ENCODE measurements at places on chromosomes 7 and 10.
A peak's percentile ranks its signal among the peaks of the same experiment; 100 is the strongest.

DNA sequence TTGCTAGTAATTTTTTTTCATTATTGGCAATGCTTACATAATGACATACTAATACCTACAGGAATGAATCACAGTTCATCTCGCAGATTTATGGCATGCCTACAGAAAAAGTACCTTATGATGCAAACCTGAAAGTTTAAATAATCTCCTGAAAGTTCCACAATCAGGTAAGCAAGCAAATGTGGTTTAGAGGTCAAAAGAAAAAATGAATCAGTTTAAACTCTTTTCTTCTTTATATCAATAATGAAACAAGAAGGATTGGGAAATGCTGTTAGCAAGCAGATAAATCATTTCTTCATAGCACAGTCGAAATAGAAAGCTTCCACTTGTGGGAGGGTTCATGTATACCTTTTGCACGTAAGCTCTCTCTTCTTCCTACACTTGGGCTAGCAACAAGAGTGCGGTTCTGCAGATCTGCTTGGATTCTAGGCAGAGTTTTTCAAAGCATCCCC is 53.7 kb upstream of the MTPN start:
- no peak for DNase-seq

DNA sequence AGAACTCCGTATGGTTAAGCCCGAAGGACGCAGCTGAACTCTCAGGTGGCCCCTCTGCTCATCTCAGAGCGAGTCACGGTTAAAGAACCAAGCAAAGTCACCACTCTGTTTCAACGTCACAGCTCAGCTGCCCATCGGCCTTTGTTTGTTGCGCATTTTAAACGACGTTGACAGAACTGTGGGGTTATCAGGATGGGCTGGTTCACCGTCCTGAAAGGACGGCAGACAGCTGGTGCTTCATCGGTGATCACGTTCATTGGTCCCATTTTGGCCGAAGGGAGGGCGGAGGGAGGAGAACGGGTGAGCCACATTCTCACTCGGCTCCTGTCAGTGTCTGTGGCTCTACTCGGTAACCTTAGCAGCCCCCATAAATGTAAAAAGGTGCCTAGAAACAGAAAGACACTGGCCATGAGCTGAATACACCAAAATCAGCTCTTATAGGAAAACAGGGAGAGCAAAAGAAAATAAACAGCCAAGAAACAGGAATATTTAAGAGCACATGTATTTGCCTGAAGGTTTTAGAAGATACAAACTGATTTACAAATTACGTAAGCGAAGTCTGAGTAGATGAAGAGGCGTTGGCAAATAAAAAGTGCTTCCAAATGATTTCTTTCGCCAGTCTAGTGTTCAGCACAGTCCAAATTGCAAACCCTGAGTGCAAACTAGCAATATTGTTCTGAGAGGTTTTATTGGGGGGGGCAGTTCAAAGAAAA is 8.4 kb downstream of the PRKAG2 start:
- DNase-seq = no peak

DNA sequence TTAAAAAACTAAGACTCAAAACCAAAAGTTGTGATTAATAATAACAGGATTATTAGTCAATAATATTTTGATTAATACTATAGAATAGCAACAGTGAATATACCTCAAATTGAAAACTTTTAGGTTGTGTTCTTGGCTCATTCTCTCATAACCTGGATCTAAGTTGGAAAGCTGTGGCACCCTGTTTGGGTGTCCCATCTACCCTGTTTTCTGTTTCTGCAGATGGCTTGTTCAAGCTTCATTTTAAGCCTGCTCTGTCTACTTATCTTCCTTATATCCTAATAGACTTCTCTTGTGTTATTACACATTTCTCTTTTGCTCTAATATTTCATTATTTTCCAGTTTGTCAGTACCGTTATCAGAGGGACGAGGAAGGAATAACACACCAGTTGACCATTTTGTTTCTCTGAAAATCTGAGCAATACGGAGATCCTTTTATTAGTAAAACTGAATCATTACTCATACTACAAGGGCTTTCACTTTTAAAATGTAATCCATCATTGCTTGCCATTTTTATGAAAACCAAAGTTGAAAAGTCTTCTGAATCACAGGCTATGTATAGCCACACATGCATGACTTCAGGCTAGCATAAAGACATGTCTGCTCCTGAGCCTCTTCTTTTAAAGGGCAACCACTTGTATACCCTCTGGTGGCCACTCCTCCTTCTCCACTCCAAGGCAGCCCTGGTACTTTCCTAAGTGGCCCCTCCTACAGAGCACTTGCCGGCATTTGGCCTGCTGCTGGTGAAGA is 22.3 kb downstream of the COX15 start:
- no peak for DNase-seq

GRCh38 chr10:13231808-13232207 is 2.4 kb downstream of the UCMA start:
- no peak for DNase-seq

GRCh38 chr7:44116087-44116788 is 7.1 kb downstream of the POLD2 start:
- DNase-seq = peak; percentile 37

DNA sequence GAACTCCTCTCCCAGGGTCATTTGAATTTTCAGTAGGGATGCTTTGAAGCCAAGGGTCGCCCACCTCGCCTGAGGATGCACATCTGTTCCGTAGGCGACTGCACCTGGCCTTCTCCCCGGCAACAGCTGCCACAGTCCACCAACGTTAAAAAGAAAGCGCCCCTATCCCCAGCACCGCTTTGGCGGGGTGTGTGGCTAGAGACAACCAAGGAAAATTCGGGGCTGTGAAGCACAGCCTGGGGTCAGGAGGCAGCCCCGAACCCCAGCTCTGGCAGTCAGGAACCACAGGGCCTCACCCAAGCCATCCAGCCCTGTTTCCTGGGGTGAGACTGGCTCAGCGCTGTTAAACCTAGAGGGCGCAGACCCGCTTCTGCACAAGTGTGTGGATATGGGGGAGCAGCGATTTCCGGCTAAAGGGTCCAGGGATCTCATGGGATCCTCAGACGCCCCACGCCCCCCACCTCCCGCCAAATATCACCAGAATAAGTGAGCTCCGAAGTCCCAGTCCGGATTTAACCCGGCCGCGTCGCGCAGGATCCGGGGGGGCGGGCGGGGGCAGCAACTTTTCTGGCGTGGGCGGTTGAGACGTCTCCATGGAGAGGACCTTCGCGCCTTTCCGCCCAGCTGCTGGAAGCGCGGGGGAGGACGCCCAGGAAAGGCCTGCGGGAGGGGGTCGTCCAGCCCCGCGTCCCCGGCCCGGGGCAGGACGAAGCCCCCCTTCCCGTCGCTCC is 822 bp downstream of the ZC3HAV1L start:
- DNase-seq = peak; percentile 23

GRCh38 chr7:3725155-3726059 is 424.4 kb downstream of the SDK1 start:
- DNase-seq = no peak

GRCh38 chr10:132224343-132225072 is 37.8 kb downstream of the DPYSL4 start:
- no peak for DNase-seq

DNA sequence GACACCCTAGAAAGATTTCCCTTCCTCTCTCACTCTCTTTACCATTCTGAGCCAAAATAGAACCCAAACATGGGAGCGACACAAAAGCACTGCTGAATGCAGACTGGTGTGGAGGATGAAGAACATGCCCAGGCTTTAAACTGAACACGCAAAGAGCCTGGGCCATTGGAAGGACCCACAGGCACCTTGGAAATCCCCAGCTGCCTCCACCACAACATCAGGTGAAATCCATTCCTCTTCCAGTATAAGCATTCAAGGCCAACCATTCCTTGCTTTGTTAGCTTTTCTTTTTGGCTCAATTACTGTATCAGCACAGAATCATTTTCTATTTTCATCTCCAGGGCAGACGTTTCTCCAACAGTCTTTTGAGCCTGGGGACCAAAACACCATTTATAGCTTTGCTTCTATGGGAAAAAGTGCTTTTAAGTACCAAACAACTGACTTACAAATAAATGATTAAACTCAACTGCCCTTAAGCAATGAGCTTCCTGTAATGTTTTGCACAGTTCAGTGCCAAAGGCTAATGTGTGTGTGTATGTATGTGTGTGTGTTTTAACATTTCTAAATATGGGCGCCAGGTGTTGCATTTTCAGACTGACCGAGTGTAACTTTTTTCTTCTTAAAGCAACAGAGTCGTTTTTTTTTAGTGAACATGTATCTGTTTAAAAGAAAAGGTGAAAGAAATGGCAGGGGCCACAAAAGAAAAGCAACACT is 16.2 kb upstream of the BLNK start:
- no peak for DNase-seq

DNA sequence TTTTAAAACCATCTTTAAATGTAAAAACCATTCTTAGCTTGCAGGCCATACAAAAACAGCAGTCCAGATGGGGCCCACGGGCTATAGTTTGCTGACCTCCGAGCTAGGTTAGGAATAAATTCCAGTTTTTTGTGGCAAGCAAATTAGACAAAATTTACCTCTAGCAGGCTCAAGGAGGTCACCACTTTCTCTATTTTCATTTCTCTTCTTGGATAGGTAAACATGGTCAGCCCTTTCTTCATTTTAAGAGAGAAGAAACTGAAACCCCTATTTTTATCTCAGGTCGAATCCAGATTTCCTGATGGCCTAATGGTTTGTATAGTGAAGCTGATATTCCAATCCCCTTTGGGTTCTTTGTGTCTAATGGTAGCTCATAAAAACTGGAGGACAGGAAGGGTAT is 10.7 kb downstream of the IKZF5 start:
- DNase-seq = no peak

GRCh38 chr10:50310560-50311174 is 59.4 kb upstream of the ASAH2 start:
- no peak for DNase-seq

DNA sequence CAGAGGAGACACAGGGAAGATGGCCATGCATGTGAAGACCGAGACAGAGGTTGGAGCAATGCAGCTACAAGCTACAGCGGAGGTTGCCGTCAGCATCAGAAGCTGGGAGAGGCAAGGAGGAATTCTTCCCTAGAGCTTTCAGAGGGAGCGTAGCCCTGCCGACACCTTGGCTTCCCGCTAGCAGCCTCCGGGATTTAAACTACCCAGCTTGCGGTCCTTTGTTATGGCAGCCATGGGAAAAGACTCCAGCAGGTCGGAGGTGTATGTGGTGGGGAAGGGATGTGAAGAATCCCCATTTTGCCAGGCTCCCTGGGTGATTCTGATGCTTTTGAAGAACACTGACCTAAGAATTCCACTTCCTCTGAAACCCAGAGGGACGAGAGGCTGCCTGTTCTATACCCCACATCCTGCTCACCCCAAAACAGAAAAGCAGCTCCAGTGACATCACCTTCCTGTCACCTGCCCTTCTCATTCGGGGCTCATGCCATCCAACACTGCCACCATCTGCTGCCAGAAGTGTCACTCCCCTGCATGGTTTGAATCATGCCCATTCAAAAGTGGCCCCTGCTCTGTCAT is 3.3 kb upstream of the SEPHS1 start:
- no peak for DNase-seq

All from C1 segment of cervical spinal cord (tissue), 14 donors.